Memory B cell (primary cell): ENCODE measurements at places on chromosomes 13 and 19.
A peak's percentile ranks its signal among the peaks of the same experiment; 100 is the strongest.

- no peak for DNase-seq
Measured at GRCh38 chr19:5494773-5495172, 39.6 kb downstream of the ZNRF4 start.

GRCh38 chr13:40583738-40584137 is 82.7 kb downstream of the FOXO1 start:
- no peak for DNase-seq

- peak; percentile 25 for DNase-seq
Measured at GRCh38 chr19:4059453-4059871, 7.2 kb downstream of the ZBTB7A start.

- DNase-seq = no peak
Measured at GRCh38 chr19:1466461-1467214, 12.4 kb downstream of the C19orf25 start.

GRCh38 chr19:58450856-58451357 is 515 bp upstream of the ZNF324B start:
- no peak for DNase-seq

DNA sequence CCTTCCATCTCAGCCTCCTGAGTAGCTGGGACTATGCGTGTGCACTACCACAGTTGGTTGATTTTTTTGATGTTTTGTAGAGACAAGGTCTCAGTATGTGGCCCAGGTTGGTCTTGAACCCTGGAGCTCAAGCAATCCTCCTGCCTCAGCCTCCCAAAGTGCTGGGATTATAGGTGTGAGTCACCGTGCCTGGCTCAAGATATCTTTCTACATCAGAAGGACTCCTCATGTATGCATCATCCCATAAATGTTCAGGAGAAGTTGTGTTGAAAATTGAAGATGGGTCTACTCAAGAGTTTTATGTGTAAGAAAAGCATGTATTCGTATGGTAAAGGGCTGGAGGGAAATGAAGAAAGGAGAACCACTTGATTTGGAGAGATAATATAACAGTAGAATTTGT is 71.8 kb upstream of the STK24 start:
- DNase-seq = no peak

DNA sequence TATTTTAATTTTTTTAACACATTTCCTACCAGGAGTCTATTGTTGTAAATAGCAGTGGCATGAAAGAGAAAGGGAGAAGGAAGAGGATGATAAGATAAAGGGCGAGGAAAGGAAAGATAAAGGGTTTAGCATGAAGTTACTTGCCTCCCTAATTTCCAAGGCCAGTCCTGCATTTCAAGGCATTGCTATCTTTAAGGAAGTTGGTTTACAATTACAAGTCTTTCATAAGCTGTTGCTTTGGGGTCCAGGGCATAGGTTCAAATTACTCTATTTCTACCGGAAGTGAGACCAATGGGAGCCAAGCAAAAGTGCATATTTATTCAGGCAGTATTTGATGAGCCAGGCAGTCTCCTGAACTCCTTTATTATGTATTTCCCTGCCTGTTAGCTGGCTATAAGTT is 27.7 kb upstream of the UBL3 start:
- DNase-seq = no peak

DNA sequence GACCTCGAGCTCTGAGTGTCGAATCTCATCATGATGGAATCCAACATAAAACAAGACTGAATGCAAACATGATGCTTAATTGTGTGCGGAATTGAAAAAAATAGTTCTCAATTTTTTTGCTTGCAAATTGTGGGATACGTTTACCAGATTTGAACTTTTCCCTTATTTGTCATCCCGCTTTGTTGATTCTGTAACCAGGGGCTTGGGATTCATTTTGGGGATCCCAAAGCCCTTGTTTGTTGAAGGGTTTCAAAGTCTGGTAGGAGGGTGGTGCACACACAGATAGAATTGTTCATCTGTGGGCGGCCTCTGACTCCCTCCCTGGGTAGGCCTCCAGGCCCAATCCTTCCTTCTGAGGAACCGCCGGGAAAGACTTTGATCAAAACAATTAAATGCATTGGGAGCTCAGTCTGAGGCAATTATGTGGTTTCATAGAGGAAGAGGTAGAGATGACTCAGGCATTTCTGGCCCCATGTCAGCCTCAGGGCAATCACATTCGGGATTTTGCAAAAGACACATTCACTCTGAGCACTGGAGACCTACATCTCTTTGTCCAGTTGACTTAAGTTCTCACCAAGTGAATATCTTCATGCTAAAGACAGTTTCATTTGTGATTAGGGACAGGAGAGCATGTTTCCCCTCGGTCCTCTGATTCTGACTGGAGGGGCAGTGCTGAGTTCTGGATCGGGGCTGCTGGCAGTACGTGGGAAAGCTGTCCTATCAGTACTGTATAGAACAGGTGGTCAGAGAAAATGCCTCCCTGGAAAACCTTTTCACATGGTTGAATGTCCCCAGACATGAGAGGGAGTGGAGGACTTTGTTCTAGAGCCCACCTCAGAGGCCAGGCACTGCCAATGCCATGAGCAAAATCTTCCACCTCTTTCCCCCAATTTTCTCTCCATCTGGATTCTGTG is 27.8 kb upstream of the IGFL4 start:
- no peak for DNase-seq

- no peak for DNase-seq
Measured at GRCh38 chr13:20715330-20715712, 11.8 kb downstream of the IL17D start.

DNA sequence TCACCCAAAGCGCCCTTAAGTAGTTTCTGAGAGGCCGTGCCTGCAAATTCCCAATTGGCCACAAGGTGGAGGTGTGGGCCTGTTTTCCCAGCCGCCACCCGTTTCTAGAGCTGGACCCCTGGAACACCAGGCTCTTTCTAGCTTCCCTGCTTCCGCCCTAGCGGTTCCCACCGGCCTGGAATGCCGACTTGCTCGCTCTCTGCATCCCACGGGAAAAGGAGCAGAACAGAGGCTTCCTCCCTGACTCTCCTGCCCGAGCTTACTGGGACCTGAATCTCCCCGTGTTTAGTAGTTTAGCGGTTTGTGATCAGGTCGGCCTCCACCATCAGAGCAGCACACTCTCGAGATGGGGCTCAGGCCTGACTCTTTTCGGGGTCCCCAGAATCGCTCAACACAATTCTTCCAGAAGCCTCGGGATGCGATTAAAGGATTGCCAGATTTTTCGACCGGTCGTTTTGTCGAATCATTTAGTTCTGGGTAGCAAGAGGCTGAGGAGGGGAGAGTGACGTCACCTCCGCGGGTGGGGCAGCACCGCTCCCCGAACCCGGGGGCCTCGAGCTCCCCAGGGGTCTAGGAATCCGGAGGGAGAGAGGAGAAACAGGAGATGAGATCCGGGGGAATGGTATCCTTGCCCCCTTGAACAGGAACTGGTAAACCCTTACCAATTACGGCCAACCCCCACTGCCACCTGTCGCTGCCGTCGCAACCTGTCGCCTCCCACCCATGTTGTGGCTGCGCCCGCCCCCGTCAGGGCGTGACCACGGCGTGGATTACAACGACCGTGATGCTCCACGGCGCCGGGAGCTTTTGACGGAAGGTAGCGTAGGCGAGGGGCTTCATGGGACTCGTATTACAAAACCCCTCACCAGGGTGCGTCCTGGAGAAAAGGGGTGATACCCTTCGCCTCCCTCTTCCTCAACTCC is 8.0 kb downstream of the NAPSA start:
- peak; percentile 87 for DNase-seq

- DNase-seq = no peak
Measured at GRCh38 chr19:53131085-53131590, 1.6 kb downstream of the ZNF415 start.

- no peak for DNase-seq
Measured at GRCh38 chr13:112960706-112961105, 8.3 kb upstream of the MCF2L start.

- DNase-seq = no peak
Measured at GRCh38 chr19:10808937-10809649, 26.9 kb downstream of the TMED1 start.

DNA sequence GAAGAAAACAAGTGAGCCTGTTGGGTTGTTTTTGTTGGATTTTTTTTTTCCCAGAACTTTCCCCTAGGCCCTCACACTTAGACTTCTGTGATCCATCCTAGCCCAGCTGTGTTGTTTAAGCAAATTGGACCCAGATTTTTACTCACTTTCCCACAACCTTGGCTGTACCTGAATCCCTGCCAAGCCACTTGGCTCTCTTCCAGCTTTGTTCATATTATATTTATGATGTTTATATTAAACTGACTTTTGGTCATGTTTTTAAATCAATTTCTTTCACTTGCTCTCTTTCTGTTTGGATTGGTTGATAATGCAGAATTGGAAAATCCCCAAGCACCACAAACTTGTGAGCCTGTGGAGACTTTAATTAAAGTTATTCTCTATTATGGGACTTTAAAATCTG is 16.6 kb downstream of the OLFM4 start:
- DNase-seq = no peak

- DNase-seq = no peak
Measured at GRCh38 chr13:85379433-85379832, 419.8 kb downstream of the SLITRK6 start.

DNA sequence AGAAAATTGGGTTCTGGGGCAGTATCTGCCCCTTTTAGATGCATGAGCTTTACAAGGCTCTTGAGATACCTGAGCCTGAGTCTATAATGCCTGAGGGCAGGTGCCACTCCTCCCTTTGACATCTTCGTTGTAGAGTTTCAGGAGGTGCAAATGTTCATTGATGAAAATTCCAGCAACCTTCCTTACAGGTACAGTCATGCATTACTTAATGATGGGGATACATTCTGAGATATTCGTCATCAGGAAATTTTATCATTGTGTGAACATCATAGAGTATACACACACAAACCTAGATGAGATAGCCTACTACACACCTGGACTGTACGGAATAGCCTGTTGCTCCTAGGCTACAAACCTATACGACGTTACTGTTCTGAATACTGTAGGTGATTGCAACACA is 310.0 kb downstream of the SHISA2 start:
- DNase-seq = no peak

DNA sequence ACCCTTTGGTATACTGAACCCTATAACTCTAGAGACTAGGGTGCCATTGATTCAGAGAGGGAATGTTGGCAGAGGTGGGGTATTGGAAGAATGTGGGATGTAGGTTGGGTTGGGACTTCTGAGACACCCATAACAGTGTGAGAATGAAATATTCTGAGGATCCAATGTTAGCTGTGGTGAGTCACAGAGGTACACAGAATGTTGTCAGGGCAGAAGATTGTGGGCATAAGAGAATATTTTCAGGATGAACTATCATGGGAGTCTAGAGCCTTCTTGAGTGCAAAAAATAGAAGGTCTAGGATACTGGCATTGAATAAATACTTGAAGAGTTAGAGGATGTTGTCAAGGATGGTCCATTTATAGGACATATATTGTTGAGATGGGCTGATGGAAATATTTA is 9.0 kb downstream of the KLK13 start:
- no peak for DNase-seq

DNA sequence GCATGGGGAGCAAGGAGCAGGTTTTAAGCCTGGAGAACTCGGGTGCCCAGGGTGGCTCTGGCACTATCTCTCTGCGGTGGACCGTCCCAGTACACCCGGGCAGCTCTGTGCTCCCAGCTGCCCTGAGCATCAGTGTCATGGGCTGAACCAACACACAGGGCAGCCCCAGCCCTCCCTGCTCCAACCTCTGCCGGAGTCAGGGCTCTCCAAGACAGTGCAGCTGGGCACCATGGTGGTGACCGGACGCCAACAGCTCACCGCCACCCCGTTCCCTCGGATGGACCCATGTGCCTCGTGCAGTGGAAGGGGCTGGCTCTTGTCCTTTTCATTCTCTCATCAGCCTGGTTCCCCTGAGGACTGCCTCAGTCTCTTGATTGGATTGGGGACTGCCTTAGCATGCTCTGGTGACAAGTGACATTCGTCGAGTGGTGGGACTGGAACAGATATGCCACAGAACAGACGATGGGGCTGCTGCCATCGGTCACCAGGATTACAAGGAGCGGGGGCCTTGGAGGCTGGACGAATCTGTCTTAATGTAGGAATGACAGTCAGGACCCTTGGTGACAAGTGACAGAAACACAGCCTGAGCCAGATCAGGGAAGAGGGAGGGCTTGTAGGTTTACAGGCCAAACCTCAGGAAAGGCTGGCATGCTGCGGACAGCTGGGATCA is 25.7 kb upstream of the VSTM2B start:
- DNase-seq = no peak

- DNase-seq = no peak
Measured at GRCh38 chr19:33256261-33256660, 30.6 kb upstream of the SLC7A10 start.

- peak; percentile 72 for DNase-seq
Measured at GRCh38 chr19:14091081-14091812, 696 bp upstream of the SAMD1 start.

DNA sequence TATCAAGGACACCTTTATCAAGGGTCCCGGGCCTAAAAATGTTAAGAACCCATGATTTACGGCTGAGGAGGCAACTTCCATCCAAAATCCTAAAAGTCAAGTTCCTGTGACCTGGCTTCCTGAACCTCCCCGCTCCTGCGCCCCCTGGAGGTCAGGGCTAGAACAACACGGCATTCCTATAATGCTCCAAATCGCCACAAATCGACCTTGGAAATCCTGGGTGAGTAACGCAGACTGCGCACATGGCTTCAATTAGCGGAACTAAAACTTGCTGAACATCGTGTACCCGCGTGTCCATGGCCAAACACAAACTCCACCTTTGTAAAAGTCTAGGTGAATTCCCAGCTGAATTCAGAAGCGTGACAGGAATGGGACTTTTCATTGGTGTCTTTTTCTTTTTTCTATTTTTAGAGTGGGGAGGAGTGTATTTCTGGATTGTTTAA is 4.3 kb upstream of the C5AR1 start:
- DNase-seq = peak; percentile 48

GRCh38 chr13:40116008-40116407 is 460.5 kb downstream of the COG6 start:
- DNase-seq = no peak

DNA sequence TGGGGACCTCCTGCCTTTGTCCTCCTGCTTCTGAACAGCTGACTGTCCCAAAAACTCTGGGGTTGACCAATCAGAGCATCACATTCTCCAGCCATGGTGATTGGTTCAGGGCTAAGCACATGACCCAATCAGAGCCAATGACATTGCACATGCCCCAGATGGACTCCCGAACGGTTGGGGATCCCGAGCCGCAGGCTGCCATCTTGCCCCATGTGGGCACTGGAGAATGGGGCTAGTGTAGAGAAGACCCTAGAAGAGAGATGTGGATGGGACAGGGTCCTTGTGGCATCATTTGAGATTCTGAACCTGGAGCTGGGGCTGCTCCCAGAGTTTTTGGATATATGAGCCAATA is 31.3 kb upstream of the PEPD start:
- DNase-seq = no peak

DNA sequence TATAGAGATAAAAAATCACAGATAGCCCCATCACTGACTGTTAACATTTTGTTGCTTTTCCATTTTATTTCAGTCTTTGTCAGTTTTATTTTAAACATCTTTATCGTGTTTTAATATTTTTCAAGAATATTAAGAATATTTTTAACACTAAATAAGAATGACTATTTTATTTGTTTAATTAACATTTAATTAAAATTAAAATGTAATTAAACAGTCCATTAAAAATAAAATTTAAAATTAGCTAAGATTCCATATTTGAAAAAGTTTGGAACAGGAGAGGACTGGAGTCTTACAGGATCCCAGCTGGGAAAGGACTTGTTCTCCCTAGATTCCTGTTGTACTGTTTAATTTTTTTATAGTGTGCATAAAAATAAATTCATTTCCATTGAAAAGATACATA is 54.5 kb downstream of the RGCC start:
- no peak for DNase-seq

GRCh38 chr19:9828551-9829063 is 889 bp downstream of the UBL5 start:
- DNase-seq = no peak

GRCh38 chr13:43573802-43574514 is 212.8 kb downstream of the ENOX1 start:
- no peak for DNase-seq

- no peak for DNase-seq
Measured at GRCh38 chr13:79901336-79901735, 420.4 kb downstream of the NDFIP2 start.
